Left forelimb (tissue), 1 donor: ENCODE measurements at places on chromosomes 5 and 9.

DNA sequence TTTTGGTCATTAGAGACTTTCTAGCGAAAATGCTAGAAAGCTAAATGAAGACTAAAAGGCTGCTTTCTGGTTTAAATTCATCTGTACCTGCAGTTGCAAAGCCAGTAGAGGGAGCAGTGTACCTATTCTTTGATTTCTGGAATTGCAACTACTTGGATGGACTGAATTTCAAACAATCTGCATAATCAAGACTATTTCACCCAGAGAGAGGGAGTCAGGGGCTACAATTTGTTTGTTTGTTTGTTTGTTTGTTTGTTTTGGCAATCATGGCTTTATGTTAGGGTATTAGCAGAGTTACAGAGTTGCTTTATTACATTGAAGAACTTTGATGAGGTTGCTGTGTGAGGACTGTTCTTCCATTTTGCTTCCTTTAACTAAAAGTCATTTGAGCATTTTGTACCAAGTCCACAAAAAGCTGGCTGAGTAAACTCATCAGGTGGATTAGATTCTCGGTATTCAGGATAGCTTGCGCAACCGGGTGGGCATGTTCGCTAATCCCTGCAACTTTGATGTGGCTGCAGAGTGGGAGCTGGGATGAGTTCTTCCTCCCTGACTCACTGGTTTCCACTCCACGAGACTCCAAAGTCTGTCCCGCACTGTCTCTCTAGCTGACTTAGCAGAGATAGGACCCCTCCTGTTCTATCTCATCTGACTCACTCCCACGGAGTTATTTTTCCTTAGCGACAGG is 80.0 kb upstream of the TUT7 start:
- no peak for DNase-seq

GRCh38 chr5:128491291-128491690 is 46.8 kb downstream of the FBN2 start:
- no peak for DNase-seq

GRCh38 chr5:115580941-115581340 is 21.3 kb downstream of the TICAM2 start:
- no peak for DNase-seq

DNA sequence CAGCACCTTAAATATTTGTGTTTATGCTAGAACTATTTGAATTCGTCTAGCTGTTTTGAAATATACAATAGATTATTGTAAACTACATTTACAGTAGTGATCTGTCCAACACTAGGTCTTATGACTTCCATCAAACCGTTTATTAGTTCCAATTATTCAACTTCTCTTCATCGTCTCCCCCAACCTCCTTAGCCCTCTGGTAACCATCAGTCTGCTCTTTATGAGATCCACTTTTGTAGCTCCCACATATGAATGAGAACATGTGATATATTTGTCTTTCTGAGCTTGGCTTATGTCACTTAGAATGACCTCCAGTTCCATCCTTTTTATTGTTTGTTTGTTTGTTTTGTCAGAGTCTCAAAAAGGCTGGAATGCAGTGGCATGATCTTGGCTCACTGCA is 11.8 kb downstream of the DMXL1 start:
- no peak for DNase-seq

- no peak for DNase-seq
Observed at GRCh38 chr5:54440456-54440893, 15.0 kb upstream of the HSPB3 start.

- DNase-seq = peak; percentile 83
Observed at GRCh38 chr5:172123269-172123692, 64.7 kb downstream of the STK10 start.

GRCh38 chr5:115170929-115171510 is 1.3 kb upstream of the TRIM36 start:
- DNase-seq = no peak

- DNase-seq = no peak
Observed at GRCh38 chr9:91867740-91868139, 82.3 kb downstream of the ROR2 start.

GRCh38 chr5:172473427-172473826 is 19.1 kb upstream of the SH3PXD2B start:
- DNase-seq = no peak

GRCh38 chr9:4430432-4431261 is 59.6 kb upstream of the SLC1A1 start:
- DNase-seq = no peak

DNA sequence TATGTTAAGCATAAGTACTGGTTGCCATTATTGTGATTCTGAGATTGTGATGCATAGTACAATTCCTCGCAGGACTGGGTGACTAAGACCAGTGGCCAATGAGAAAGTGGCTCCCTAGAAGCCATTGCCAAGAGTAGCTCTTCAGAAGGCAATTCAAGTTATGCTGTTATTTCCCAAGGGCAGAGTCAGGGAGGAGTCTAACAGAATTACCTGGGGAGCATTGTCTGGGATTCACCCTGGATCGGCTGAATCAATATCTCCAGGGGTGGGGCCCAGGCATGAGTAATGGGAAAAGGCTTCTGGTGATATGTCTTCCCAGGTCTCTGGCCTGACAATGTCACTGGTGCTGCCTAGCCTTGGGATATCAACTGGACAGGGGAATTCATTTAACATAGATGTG is 10.9 kb upstream of the ARHGEF28 start:
- DNase-seq = no peak

GRCh38 chr5:148372893-148373292 is 10.9 kb upstream of the FBXO38 start:
- DNase-seq = no peak

- DNase-seq = no peak
Observed at GRCh38 chr5:79301046-79301712, 65.2 kb downstream of the JMY start.

DNA sequence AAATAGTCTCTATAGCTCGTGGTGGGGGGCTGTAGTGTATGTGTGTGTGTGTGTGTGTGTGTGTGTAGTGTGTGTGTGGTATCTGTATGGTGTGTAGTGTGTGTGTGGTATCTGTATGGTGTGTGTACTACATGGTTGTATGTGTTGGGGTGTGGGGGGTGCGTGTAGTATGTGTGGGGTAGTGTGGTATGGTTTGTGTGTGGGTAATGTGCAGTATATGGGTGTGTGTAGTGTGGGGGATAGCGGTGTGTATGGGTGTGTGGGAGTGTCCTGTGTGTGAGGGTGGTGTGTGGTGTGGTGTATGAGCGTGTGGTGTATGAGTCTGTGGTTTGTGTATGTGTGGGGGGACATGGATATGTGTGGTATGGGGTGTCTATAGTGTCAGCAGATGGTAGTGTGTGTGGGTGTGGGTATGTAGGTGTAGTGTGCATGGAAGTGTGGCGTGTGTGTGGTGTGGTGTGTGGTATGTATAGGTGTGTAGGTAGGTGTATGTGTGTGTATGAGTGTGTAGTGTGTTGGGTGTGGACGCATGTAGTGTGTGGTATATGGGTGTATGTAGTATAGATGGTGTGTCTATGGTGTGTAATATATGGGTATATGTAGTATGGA is 145.8 kb upstream of the IQGAP2 start:
- DNase-seq = no peak

GRCh38 chr9:112286926-112287325 is 46.5 kb downstream of the PTBP3 start:
- DNase-seq = no peak

GRCh38 chr5:43281840-43282658 is 31.2 kb downstream of the HMGCS1 start:
- DNase-seq = no peak
